ENCODE measurements at places on chromosomes 1 and 21.

DNA sequence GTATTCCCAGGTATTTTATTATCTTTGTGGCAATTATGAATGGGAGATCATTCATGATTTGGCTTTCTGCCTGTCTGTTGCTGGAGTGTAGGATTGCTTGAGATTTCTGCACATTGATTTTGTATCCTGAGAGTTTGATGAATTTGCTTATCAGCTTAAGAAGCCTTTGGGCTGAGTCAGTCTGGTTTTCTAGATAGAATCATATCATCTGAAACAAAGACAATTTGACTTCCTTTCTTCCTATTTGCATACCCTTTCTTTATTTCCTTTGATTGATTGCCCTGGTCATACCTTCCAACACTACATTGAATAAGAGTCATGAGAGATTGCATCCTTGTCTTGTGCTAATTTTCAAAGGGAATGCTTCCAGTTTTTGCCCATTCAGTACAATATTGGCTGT lies 8.0 kb downstream of the OR2L3 start:
- no peak for DNase-seq

DNA sequence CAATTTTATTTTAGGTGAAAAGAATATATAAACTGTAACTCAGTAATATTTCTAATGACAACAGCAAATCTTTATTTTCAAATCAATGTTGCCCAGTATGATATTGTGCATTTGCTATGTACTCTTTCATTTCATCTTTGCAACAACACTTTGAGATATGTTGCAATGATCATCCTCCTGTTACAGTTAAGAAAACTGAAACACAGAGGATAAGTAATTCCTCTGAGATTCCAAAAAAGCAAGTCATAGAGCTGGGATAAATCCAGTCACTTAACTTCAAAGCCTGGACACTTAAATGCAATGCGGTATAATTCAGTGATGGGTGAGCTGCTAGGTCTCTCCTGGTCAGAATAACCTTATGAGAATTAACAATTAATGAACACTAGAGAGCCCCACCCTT lies 48.6 kb upstream of the EXO1 start:
- DNase-seq = no peak

DNA sequence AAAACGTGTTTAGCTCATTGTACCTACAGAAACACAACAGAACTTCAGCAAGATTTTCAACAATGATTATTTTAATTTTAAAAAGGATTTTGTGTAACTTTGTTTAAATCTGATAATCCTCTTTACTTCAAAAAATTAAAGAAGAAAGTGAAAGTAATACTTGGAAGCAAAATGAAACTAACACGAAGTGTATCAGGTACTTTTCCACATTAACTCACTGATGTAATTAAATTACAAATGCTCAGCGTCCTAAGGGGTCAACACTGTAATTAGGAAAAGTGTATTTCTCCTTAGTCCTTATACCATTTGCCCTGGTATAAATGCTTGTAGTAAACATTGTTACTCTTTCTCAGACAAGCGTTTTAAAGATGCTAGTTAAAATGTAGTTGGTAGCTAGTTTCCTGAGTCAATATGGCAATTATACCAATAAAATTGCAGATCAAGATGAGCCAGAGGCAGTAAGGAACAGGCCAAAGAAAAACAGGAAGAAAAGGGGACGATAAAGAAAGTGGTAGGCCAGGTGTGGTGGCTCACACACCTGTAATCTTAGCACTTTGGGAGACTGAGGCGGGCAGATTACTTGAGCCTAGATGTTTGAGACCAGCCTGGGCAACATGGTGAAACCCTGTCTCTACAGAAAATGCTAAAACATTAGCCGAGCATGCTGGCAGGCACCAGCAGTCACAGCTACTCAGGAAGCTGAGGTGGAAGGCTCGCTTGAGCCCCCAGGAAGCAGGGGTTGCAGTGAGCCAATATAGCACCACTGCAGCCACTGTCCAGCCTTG lies 553.0 kb downstream of the SMYD3 start:
- no peak for DNase-seq

GRCh38 chr1:61825393-61825792 lies 83.1 kb downstream of the PATJ start:
- DNase-seq = no peak

- DNase-seq = no peak
These were observed 1528.0 kb downstream of the BRINP3 start for GRCh38 chr1:188949701-188950100.

DNA sequence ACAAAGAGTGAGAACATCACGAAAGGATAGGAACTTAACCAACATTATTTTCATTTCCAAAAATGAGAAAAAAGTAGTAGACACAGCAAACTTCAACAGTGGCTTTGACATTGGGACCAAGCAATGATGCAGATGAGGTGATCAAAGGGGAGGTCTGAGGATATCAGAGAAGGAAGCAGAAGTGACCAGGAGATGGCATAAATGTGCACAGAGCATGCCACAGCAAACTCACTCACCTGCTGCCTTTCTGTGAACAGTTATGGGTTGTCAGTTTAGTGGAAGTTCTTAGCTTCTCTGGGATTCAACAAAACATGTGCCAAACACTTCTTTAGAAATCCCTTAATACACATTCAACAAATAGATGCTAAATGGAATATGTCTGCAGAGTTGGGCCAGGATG lies 290.1 kb downstream of the PLPP3 start:
- DNase-seq = no peak

GRCh38 chr1:95086949-95087533 lies 14.3 kb upstream of the ALG14 start:
- peak; percentile 91 for DNase-seq

GRCh38 chr21:29656504-29657239 lies 283.1 kb downstream of the GRIK1 start:
- DNase-seq = peak; percentile 98

- DNase-seq = no peak
These were observed 24.8 kb downstream of the JAK1 start for GRCh38 chr1:64941461-64942117.

DNA sequence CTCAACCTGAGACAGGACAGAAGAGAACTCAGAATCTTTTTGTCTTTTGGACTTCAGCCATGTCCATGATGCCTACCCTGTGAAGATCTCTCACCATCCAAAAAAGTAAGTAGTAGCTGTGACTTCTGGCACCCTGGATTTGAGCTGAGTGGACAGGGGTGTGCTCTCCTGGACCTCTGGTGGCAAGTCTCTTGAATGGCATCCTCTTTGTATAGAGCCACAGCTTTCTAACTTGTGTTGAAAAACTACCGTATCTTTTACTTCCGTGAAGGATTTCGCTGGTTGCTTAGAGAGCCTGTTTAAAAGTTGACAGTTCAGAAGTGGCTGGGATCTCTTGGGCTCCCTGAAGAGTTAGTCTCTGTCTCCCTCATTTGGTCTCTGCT lies 1.8 kb downstream of the MFN2 start:
- peak; percentile 32 for DNase-seq

DNA sequence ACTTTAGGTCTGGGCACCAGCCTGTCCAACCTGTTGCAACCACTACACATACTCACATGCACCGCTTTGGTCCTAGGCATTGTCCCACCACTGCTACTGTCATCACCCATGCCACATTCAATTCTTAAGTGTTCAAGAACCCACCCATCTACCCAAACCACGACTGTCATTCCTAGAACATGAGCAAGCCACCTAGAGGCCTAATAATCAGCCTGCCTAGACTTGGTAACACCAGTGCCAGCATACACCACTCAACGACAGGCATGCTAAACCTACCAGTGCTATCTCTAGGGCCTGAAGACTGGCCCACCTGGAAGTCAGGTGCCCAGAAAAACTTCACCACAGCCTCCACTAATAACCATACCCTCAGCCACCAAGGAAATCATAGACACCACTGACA lies 532.8 kb upstream of the DEPDC1 start:
- DNase-seq = no peak

DNA sequence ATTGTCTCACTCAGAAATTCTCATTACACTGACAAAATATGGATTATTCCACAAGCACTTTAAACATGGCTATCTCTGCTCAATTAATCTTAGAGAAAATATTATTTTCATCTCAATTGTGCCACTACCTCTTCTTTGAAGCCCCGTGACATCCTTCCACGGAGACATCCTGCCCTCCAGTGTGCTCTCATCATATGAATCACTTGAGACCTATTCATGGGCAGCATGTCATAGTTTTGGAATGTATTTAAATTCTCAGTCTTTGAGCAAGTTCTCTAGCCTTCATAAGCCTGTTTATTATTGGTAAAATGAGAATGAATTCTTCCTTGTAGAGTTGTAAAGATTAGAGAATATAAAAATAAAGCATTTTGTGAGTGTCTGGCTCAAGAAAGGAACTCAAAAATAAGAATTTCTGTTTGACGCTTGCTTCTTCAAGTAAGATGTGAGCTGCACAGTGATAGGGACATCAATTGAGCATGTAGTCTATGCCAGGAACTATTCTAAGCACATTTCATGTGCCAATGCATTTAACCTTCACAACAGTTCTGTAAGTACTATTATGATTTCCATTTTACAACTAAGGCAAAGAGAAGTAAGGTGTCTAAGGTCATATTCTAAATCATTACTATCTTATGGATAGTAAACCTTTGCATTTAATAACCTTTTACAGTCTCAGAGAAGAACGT lies 557.4 kb upstream of the ZRANB2 start:
- no peak for DNase-seq

DNA sequence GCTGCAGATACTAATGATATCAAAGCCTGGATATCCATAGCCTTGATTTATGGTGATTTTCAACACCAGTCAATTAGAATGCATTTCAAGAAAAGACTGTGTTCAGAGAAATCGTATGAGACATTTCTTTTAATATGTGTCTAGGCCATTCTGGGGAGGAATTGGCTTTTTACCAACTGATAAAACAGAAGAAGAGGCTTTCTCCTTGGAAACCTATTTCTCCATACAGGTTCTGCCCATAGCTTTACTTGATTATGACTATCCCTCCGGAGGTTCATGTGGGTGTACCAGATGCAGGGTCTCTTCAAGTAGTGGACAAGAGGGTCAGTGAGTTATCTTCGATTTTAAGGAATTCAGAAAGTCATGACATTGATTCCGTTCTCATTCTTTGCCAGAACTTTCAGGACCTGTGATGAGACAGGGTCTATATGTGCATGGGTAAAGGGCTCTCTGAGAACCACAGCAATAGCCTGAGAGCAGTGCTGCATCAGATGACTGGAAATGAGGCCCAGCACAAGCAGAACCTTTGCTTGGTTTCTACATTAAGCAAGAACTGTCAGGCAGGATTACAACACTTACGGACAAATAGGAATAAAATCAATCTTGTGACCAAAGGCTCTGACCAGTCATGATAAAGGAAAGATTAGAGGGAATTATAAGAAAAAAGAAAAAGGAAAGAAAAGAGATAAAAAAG lies 263.7 kb upstream of the SGIP1 start:
- no peak for DNase-seq

DNA sequence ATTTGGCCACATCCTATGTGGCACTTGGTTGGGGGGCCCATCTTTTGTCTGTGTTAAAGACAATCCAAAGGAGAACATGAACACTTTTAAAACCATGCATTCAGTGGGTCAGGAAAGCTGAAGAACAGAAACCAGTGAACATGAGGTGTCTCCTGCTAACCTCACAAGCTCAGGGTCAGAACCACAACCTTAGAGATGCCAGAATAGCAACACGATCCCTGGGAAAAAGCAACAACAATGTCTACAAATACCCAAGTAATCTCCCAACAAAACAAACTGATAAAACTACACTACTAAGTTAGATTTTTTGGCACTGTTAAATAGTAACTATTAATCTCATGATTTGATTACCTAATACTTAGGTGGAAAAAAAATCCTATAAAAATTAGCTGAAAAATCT lies 34.1 kb upstream of the GNG4 start:
- DNase-seq = no peak

- no peak for DNase-seq
These were observed 73.6 kb upstream of the LYST start for GRCh38 chr1:235940285-235940684.

DNA sequence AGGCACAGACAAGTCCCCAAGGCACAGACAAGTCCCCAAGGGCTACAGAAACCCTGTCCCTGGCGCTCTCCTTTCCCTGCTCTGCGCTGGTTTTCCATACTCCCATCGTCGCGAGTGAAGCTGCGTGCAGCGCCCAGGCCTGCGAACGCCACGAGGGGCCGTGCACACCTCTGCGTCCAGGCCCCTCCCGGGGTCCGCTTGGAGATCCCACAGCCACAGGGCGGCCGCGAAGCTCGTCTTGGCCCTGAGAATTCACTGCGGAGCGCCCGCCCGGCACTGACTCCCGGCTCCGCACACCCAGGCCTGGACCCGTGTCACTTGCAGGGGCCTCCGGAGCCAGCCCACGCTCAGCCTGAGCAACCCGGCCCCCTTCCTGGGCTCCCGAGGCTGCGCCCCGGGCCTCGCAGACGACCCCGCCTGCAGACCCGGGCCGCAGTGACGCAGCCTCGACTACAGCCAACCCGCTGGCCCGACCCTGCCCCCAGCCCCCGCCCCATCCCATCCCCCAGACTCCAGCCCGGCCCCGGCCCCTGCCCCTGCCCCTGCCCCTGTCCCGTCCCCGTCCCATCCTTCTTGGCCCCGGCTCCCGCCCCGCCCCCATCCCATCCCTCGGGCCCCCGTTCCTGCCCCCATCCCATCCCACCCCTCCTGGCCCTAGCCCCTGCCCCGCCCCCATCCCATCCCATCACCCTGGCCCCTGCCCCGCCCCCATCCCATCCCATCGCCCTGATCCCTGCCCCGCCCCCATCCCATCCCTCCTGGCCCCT lies 841 bp downstream of the POFUT2 start:
- DNase-seq = no peak

- DNase-seq = no peak
These were observed 84.7 kb upstream of the SLC25A33 start for GRCh38 chr1:9454494-9455066.

GRCh38 chr1:46489638-46490405 lies at the start of gene DMBX1:
DMBX1 (plus strand) TSS chr1:46489836; CDS start chr1:46507011, 17,175 bp downstream.
- no peak for DNase-seq

GRCh38 chr1:107298526-107298925 lies 157.7 kb downstream of the NTNG1 start:
- DNase-seq = no peak

GRCh38 chr1:22787636-22788035 lies 77.0 kb downstream of the EPHB2 start:
- DNase-seq = no peak

GRCh38 chr1:24289937-24290595 lies 29.1 kb upstream of the GRHL3 start:
- peak; percentile 52 for DNase-seq

GRCh38 chr1:39080831-39081270 lies 54.7 kb downstream of the NDUFS5 start:
- DNase-seq = no peak

GRCh38 chr1:187999973-188000372 lies 1171.2 kb downstream of the PLA2G4A start:
- no peak for DNase-seq

GRCh38 chr1:22131875-22132486 lies 10.9 kb downstream of the WNT4 start:
- peak; percentile 57 for DNase-seq
